NCI-H526 treated with DMSO at 0.1 percent for 48 hours (cell line): ENCODE measurements at places on chromosomes 5 and 9.
A peak's percentile ranks its signal among the peaks of the same experiment; 100 is the strongest.

- peak; percentile 4 for DNase-seq
These were observed 38.8 kb downstream of the CARTPT start for GRCh38 chr5:71757590-71758543.

DNA sequence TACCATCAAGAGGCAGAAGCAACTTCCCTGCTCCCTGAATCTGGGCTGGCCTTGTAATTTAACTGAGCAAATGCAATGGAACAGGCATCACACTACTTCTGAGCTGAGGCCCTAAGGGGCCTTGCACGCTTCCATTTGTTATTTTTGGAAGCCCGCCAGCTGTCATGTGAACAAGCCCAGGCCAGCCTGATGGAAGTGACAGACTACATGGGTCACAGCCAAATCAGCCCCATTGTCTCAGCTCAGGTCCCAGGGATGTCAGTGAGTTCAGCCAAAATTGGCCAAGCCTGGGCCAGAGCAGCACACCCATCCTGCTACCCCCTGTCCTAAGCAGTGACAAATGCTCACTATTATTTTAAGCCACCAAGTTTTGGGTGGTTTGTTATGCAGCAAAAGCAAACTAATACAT lies 72.8 kb downstream of the PRRT1B start:
- no peak for DNase-seq

- no peak for DNase-seq
These were observed 114.9 kb downstream of the MLLT3 start for GRCh38 chr9:20507431-20507830.

- DNase-seq = no peak
These were observed 644.9 kb downstream of the CCDC171 start for GRCh38 chr9:16197578-16198370.

DNA sequence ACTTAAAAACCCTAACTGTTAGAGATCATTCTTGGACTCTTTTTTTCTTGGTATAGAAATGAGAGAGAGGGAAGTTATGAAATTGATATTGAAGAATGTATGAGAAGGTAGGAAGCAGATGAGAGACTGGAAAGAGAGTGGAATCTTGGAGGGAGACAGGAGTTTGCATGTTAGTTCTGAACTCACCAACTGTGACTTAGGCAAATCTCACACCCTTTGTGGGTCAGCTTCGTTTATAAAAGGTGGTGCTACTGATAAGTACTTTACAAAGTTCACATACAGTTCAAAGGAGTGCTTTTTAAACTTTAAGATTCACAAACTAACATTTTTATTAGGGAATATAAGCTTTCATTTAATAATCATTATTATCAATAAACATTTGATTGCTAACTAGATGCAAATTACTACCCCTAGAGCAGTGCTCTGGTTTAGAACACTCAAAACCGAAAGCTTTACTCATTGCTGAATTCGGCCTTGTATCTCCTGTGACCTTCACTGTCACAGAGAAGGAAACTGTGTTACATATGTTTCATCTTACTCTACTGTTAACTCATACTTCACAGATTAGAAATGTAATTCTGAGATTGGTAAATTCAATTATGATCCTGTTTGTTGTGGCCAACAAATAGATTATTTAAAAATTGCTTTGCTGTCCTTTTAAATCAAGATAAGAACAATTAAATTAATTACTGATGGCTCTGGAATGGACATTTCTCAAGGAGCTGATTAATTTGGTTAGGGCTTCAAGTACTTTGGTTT lies 143.2 kb downstream of the RMI1 start:
- peak; percentile 7 for DNase-seq

DNA sequence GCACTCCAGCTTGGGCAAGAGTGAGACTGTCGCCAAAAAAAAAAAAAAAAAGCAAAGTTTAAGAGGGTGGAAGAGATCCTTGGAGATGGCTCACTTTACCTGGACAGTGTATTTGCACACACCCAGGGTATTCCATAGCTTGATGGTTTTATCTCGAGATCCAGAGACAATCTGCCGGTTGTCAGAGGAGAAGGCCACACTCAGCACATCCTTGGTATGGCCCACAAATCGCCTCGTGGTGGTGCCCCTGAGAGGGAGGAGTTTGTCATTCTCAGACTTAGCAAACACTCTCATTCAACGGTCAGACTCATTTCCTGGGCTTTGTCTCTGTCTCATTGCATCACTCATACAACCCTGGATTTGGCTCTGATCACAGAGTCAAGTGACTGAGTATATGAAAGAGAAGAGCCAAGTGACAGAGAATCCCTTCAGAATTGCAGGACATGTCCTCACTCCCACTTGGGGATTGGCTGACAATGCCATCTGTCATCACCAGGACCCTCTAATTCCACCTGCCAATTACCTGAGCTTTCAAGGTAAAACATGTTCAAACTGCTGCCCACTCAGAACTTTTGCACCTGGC lies 2.2 kb downstream of the RACK1 start:
- no peak for DNase-seq

- no peak for DNase-seq
These were observed 99.1 kb downstream of the DPYSL3 start for GRCh38 chr5:147410496-147411358.

DNA sequence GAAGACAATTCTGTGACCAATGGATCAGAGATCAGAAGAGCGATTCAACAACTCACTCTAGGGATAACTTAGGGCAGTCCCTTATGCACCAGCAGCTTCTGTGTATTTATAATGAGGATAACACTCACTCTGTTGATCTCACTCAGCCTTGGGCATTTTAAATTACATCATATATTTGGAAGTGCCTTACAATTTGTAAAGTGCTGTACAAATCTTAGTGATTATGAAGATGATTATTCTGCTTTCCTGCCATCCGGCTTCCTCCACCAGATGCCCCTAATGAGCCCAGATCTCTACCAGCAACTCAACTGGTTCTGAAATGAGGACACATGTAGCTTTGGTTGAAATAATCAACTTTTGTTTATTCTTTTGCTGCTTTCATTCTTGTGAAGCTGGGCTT lies 105.3 kb downstream of the PCSK1 start:
- no peak for DNase-seq

- DNase-seq = no peak
These were observed 372.2 kb downstream of the ZSWIM6 start for GRCh38 chr5:61704289-61704688.

DNA sequence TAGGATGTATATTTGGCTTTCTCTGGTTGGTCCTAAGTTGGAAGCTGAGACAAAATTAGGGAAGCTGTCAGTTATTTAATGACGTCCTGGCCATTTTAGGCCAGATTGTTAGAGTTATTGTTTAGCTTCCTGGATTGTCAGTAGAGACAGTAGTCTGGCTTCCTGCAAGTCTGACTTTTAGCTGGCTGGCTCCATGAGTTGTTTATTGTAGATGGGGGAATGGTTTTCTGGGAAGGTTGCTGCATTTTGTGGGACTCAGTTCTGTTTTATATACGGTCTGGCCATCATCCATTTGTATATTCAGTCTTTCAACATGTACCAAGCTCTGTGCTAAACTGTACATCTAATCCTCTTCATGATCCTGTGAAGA lies 68.3 kb downstream of the SGCD start:
- DNase-seq = no peak

DNA sequence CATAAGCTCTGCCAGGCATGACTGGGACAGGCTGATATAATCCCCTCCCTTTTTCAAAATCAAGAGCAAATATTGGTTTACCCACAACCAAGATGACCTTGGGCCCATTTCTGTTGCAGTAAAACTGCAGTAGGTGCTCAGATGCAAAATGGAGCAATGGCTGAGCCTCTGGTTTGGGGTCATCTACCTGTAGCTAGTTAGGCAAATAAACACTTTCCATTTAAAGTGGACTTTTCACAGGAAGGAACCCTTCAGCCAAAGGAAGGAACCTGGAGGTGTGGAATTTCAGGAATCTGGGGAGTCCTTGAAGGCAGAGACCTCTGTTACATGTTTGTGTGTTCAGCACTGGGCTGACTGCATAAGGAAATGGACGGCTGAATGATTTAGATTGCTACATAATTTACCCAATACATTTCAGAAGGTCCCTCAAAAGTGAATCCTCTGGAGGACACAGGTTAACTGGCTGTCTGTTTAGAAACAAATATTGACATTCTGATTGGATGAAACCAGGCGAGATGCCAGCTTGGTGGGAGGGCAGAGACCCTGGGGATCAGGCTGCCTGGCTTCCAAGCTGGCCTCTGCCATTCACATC lies 170.1 kb upstream of the ZNF618 start:
- no peak for DNase-seq

GRCh38 chr9:122197882-122198281 lies 30.9 kb downstream of the LHX6 start:
- DNase-seq = no peak

DNA sequence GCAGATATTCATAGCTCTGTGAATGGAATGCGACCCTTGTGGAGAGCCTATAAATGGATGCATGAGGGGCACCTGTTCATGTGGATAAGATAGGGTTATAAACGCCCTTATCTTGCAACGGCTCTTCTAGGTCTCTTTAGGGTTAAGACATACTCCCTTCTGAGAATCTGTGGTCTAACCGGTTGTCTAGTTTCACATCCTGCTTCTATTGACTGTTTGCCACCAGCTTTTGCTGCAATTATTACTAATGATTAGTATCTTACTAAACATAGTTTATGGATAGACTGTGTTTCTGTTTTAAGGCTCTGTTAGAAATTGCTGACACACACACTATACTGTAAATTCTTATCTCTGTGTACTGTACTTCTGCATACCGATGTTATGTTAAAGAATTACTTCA lies 198.9 kb upstream of the CYLC2 start:
- no peak for DNase-seq

GRCh38 chr5:173885475-173886010 lies 2.6 kb upstream of the CPEB4 start:
- DNase-seq = no peak

- no peak for DNase-seq
These were observed 409.2 kb upstream of the KIF2A start for GRCh38 chr5:61896811-61897210.

GRCh38 chr5:66324357-66324756 lies 180.3 kb downstream of the SREK1 start:
- peak; percentile 1 for DNase-seq

GRCh38 chr9:110261632-110262031 lies 5.3 kb upstream of the TXN start:
- no peak for DNase-seq

- no peak for DNase-seq
These were observed 133.6 kb upstream of the GLRA1 start for GRCh38 chr5:152058267-152058666.

DNA sequence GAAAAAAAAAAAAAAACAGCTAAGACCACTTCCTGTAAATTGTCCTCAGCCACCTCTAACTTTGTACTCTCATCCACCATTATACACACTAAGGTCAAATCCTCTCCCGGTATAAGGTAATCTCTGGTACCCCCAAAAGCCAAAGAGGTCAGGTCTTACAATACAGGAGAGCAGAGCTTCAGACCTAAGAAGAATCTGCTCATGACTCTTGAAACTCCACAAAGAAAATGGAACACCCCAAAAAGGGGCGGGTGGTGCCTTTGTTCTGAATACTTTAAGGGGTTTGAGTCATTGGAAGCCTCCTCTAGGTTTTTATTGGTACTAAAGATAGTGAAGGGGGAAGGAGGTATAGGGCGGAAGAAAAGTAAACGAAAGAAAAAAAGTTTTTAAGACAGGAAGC lies 69.8 kb downstream of the COL15A1 start:
- DNase-seq = no peak

DNA sequence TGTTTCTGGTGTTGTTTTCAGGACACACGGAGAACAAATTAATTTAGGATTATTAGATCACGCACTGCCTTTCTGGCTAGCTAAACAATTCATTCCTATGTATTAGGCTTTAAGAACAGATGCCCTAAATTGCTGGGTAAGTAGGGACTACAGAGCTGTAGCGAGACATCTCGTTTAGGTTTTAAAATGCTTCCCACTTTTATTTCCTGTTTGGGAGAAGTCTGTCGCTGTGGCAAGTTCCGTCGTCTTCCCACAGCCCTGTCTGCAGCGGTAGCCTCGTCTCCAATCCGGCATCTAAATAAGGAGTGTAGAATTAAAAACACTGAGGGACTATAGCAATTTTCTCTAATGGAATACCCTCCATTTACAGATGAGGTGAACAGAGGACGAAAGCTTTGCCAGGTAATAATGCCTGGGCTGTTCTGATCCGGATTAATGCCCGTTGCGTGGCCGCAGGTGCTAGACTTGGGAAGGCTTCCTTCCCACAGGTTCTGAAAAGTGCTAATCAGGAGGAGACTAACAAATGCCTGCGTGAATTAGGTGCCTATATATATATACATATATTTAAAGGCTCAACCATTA lies 1.3 kb upstream of the TRIM36 start:
- DNase-seq = peak; percentile 28

- DNase-seq = peak; percentile 46
These were observed 1.7 kb downstream of the FREM1 start for GRCh38 chr9:14908295-14909180.

- no peak for DNase-seq
These were observed 381.8 kb downstream of the MLLT3 start for GRCh38 chr9:20240498-20240897.

DNA sequence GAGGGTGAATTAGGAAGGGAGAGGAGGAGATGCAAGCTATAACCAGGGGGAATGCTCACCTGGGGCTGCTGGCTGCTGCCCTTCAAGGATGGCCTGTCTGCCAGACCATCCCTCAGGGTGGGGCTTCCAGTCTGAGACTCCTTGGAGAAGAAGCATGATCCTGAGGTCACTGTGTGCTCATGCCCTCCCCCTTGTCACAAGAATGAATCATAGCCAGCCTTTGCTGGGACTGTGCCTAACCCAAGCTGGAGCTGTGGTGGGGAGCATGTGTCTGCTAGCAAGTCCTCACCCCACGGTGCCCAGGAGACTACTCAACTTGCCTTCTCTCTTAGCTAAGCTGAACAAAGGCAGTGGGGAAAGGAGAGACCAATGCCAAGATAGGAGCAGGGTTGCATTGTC lies 463.6 kb downstream of the SPOCK1 start:
- DNase-seq = no peak

- peak; percentile 48 for DNase-seq
These were observed 164.0 kb downstream of the TTC39B start for GRCh38 chr9:15142878-15143534.

DNA sequence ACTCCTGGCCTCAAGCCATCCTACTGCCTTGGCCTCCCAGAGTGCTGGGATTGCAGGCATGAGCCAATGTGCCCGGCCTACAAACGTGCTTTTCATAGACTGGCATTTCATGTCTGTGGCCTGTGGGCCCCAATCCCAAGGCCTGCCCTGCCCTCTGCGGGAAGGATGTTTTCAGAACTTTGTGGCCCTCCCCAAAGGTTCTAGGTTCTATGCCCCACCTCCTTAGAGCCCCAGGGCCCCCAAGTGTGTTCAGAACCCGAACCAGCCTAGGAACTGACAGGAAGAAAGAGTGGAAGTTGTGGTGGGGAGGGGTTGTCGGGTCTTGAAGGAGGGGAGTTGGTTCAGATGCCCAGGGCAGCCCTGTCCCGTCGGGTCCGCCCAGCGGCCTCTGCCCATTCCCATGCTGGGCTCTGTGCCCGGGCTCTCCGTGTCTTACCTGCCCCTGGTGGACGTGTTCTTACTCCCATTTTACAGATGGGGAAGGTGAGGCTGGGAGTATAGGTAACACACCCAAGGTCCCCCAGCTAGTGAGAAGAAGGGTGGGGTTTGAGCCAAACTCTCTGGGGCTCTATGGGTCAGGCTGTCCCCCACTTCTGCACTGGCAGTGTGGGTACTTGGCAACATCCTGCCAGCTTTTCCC lies 175.8 kb upstream of the IER5L start:
- no peak for DNase-seq
